ENCODE measurements at places on chromosomes 4 and X. TPM values are rescaled to one million over a fixed set of nuclear protein-coding genes. Genes with fewer than 3 reads are reported as not detected.

- no peak for DNase-seq
These were observed 684.0 kb upstream of the PRKX start for GRCh38 chrX:4397471-4397870.

- no peak for DNase-seq
These were observed 128.6 kb upstream of the FTHL17 start for GRCh38 chrX:31200430-31200829.

The SLC25A43 gene
- 4.2 TPM for total RNA-seq

DNA sequence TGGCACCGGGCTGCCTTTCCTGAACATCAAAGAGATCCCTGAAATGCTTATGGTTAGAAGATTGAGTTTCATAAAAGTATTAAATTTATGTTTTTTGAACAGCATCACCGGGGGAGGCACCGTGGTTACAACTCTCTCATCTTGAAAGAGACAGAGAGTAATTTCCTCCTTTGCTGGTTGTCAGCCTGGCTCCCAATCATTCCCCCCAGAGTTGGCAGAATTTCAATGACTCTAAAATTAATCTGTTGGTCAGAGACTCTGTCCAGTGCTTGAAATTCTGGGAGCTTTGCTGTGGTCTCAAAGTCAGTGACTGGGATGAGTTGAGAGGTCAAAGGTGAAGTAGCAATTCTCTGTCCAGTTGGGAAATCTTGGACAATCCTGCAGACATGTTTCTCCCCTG lies 135.9 kb downstream of the RAB28 start:
- DNase-seq = no peak

- no peak for DNase-seq
These were observed 15.6 kb upstream of the SPRY1 start for GRCh38 chr4:123380728-123381716.

- no peak for DNase-seq
These were observed 85.3 kb downstream of the CLCN4 start for GRCh38 chrX:10242026-10242425.

GRCh38 chr4:39713691-39714090 lies 15.8 kb downstream of the UBE2K start:
- DNase-seq = no peak

- DNase-seq = no peak
These were observed 417.9 kb downstream of the GPM6A start for GRCh38 chr4:175394208-175394607.

DNA sequence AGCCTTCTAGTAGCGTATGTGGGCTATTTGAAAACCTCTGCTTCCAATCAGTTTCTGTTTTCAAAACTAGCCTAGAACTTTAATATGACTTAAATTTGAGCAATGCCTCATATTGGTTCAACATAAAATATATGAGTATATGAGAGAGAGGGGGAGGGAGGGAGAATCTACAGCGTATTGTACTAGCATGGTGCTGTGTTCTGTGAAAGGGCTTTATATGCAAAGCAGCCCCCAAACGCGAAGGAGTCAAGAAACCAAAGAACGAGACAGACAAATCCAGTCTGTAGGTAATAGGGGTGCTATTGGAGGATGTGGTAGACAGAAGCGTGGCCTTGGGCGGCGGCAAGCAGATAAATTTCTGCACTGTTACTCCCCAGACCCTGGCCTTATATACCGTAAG lies 784 bp upstream of the ANXA5 start:
- no peak for DNase-seq

GRCh38 chr4:59969909-59970308 lies 1230.2 kb upstream of the ADGRL3 start:
- no peak for DNase-seq

All from H9 (cell line).